Neural cell (in vitro differentiated cells): ENCODE measurements at places on chromosomes 3 and 15. TPM values are rescaled to one million over a fixed set of nuclear protein-coding genes. Genes with fewer than 3 reads are reported as not detected.

UBXN7 gene
- polyA plus RNA-seq = 18.1 and 19.6 TPM in 2 replicates

PDZRN3 gene
- 1.1 and 2.2 TPM in 2 replicates for polyA plus RNA-seq

COX5A gene
- polyA plus RNA-seq = 132 and 155 TPM in 2 replicates

TM2D3 gene
- 337 and 343 TPM in 2 replicates for polyA plus RNA-seq

POU1F1 gene
- polyA plus RNA-seq = not detected in 2 replicates

IL20RB gene
- polyA plus RNA-seq = 2.0 and 3.0 TPM in 2 replicates

SLC49A4 gene
- 16.2 and 16.9 TPM in 2 replicates for polyA plus RNA-seq

CCR3 gene
- polyA plus RNA-seq = not detected in 2 replicates

ZBTB47 gene
- polyA plus RNA-seq = 4.8 and 5.1 TPM in 2 replicates

THOC7 gene
- 78.3 and 80.9 TPM in 2 replicates for polyA plus RNA-seq

MYL3 gene
- 2.1 TPM in 1 of 2 replicates, not detected in the other for polyA plus RNA-seq

SCN11A gene
- 2.2 and 2.8 TPM in 2 replicates for polyA plus RNA-seq

TBL1XR1 gene
- 81.5 and 96.3 TPM in 2 replicates for polyA plus RNA-seq

GHSR gene
- polyA plus RNA-seq = not detected in 2 replicates

GPR149 gene
- polyA plus RNA-seq = 10.7 and 10.9 TPM in 2 replicates

EPHB3 gene
- polyA plus RNA-seq = 4.3 and 5.9 TPM in 2 replicates

NAALADL2 gene
- polyA plus RNA-seq = 1.6 and 2.2 TPM in 2 replicates
